ENCODE measurements at places on chromosomes 5 and 9.
A peak's percentile ranks its signal among the peaks of the same experiment; 100 is the strongest.

DNA sequence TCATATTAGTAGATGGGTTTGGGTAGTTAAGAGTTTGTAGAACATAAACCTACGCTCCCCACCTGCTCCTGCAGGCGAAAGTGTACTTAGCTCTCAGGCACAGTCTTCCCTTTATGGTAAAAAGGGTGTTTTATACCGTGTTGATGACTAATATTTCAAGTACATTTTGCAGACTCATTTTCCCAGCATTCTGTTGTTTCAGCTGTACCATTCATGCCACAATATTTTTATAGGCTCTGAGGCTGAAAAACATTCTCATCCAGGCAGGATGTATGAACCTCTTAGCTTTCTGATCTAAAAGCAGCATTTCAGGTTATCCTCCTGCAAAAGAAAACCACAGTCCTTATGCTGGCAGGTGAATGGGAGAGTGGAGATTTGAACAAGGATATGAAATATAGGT lies 231.4 kb downstream of the NR2F1-AS1 start:
- no peak overlapping the region for H3K4me3 ChIP-seq
- peaks cover 8% of the 10 kb centered on the region for H3K4me1 ChIP-seq
- DNase-seq = peak; percentile 83
- H3K36me3 ChIP-seq = no peaks in the 10 kb centered on the region
- no peaks in the 10 kb centered on the region for H3K27me3 ChIP-seq

- peak; percentile 78 for DNase-seq
- no peaks in the 10 kb centered on the region for H3K36me3 ChIP-seq
- H3K27me3 ChIP-seq = peaks cover 7% of the 10 kb centered on the region
Measured at GRCh38 chr5:2756211-2757152, 5.0 kb upstream of the IRX2 start.

DNA sequence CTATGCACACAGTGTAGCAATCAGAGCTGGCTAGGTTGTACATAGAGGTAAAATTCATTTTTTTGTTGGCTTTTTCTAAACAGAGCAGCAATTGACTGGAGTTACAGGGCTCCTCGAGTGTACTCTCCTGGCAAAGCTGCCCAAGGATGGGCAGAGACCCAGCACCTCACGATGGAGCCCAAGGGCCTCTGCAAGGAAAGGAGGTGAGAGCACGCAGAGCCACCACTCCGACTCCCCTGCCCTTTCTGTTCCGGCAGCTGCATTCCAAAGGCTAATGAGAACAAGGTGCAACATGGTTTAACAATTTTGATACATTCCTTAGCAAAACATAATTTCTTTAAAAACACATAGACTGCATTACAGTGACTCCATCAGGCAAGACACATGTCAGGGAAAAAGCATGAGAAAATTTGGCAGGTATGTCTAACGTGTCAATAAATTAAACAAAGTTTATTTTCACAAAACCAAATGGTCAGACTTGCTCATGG lies 47.5 kb downstream of the SAXO1 start:
- no peaks in the 10 kb centered on the region for H3K27me3 ChIP-seq
- no peak overlapping the region for H3K4me3 ChIP-seq
- H3K27ac ChIP-seq = no peak overlapping the region
- DNase-seq = no peak
- H3K36me3 ChIP-seq = no peaks in the 10 kb centered on the region

GRCh38 chr5:1400211-1400855 lies 44.9 kb downstream of the SLC6A3 start:
- no peaks in the 10 kb centered on the region for H3K4me1 ChIP-seq
- no peaks in the 10 kb centered on the region for H3K36me3 ChIP-seq

DNA sequence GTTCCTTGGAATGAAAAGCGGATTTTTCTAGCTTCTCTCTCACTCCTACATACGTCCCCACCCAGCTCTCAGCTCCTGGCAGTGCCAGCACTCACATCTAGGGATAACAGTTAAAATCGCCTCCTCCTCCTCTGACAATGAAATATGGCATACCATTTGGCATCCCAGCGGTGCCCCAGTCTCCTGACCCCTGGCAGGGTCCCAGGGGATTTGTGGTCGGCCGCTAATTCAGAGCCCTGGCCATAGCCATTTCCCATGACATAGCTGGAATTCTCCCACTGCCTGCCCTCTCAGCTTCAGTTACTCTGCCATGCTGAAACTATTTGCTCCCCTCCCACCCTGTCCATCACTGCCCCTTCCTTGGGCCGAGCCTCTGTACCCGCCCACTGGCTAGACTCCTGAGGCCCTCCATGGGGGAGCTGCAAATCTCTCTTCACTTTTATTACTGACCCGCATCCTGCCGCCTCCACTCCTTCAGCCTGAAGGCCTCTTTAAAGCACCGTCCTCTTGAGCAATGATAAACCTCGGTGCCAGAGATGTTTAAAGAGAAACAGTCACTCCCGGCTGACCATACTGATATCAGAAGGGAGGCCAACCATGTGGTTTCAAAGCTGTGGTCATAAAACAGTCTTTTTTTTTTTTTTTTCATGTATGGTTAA lies 139.8 kb downstream of the SLIT3 start:
- H3K4me1 ChIP-seq = peaks cover 36% of the 10 kb centered on the region
- H3K27me3 ChIP-seq = no peaks in the 10 kb centered on the region
- H3K36me3 ChIP-seq = no peaks in the 10 kb centered on the region

All from astrocyte (in vitro differentiated cells and primary cell).